Activated T-cell treated with anti-CD3 and anti-CD28 coated beads, Interleukin-2, amount 50 U/mL, for 4 hours (primary cell): ENCODE measurements at places on chromosomes 6 and 20.

GRCh38 chr6:75102301-75102700 is 103.6 kb downstream of the COL12A1 start:
- no peak for DNase-seq

DNA sequence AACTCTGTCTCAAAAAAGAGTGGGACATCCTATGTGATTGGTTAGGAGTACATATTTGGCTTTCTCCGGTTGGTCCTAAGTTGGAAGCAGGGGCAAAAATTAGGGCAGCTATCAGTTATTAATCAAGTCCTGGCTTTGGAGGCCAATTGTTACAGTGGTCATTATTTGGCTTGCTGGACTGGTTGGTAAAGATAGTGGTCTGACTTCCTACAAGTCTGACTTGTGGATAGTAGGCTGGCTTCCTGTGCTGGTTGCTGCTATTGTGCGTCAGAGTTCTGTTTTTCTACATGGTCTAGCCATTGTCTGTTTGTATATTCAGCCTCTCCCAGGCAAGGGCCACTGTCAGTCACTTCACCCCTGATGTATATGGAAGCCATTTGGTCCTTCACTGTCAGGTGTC is 7.0 kb downstream of the ACOT8 start:
- DNase-seq, result no peak

- peak; percentile 70 for DNase-seq
Observed at GRCh38 chr6:14144678-14145113, 27.1 kb downstream of the CD83 start.

GRCh38 chr6:43744491-43744890 is 25.5 kb upstream of the VEGFA start:
- DNase-seq, result no peak

DNA sequence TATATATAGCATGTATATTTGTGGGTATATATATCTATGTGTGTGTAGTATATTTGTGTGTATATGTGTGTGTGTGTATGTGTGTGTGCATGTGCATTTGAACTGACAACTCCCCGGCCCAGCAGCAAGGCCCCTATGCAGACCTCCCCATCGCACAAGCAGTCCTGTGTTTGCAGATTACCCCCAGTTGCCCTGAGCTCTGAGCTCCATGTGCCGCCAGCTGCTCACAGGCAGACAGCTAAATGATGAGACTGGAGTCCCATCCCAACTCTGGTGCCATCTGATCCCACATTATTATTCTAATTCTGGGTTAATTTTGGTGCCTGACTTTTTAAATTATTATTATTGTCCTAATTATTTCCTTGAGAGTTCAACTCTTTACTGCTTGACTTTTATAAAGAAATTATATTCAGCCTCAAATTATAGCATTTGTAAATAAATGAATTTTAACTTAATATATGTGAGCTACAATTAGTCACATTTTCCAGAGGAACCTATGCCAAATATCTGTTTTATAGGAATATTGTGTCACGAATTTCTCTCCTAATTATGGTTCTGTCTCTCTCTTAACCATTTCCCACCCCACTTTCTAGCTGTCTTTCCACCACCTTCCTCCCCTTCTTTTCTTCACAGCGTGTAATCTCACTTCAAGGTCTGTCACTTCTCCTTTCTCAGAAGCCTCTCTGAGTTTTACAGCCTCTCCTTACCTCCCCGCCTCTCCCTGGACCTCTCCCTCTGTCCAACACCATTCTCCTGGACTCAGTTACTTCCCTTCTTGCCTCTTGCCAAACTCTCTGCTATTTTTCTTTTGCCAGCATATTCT is 90.6 kb upstream of the SYNDIG1 start:
- DNase-seq, result no peak

- no peak for DNase-seq
Observed at GRCh38 chr6:140811642-140812041, 1321.1 kb upstream of the GJE1 start.

DNA sequence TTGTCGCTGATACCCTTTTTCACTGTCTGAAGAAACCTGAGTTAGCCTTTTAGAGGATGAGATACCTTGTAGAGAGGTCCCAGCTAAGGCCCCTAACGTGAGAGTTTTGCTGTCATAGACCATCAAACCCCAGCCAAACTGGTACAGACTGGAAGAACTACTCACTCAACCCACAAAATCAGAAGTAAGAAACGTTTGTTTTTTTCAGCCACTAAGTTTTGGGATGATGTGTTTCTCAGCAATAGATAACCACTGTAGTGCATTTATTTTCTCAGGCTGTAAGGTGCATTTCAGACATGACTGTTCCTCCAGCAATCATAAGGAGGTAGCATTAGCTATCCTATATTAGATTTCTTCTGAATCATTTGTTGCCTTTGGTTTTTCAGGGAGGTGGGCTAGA is 407.3 kb upstream of the FLRT3 start:
- no peak for DNase-seq

- DNase-seq, result peak; percentile 68
Observed at GRCh38 chr20:49610691-49611538, 43.0 kb upstream of the PTGIS start.

GRCh38 chr6:46056906-46057529 is 41.4 kb upstream of the CLIC5 start:
- DNase-seq, result no peak

DNA sequence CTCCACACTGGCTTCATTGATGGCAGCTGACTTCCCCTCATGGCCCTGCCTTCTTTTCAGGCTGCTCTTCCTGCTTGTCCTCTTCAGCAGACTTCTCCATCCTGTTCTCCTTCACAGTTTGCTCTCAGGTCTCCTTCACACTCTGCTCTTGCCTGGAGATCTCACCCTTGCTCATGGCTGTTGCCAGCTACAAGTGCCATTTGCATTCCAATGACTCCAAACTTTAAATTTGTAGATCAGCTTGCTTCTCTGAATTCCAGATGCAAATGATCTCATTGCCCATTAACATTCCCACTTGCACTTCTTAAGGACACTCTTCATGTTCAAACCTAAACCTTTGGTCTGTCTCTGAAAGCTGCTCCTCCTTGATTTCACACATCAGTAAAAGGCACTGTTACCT is 343.0 kb downstream of the QKI start:
- DNase-seq, result no peak

DNA sequence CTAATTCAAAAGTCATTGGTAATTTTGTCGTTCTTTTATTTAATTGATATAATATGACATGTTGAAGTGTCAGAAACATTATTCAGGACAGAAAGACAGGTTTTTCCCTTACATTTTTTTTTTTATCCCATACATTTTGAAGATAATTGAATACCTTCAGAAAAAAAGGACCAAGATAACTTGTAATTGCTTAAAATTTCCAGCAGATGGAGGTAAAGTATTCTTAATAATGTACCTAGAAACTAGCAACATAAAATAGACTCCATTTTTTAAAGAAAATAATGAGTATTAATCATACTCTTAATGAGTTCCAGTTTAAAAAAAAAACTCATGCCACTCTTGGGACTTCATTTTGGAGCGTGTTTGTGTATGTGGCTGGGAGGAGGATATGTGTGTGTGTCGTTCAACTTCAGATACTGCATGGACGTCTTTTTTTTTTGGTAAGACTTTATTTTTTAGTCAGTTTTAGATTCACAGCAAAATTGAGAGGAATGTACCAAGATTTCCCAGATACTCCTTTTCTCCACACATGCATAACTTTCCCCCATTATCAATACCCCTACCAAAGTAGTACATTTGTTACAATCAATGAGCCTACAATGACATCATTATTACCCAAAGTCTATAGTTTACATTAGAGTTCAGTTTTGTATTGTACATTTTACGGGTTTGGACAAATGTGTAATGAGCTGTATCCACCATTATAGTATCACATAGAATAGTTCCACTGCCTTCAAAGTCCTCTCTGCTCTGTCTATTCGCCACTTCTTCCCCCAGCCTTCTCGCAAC is 79.4 kb downstream of the ROS1 start:
- no peak for DNase-seq

DNA sequence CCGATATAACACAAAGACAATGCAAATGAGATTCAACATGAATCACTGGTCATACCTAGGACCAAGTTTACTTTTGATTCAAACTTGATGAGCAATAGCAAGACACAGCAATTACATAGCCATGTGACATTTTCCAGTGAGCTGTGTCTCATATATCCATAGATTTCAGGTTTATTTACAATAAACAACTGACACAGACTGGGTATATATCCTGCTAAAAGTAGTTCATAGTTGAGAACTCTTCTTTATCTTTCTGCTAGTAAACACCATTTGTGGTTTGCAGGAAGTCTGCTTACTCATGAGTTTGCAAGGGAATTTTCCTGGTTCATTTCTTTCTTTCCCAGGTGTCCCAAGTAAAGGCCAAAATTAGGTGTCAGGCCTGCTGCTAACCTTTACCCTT is 343.4 kb downstream of the KIF16B start:
- DNase-seq, result no peak

DNA sequence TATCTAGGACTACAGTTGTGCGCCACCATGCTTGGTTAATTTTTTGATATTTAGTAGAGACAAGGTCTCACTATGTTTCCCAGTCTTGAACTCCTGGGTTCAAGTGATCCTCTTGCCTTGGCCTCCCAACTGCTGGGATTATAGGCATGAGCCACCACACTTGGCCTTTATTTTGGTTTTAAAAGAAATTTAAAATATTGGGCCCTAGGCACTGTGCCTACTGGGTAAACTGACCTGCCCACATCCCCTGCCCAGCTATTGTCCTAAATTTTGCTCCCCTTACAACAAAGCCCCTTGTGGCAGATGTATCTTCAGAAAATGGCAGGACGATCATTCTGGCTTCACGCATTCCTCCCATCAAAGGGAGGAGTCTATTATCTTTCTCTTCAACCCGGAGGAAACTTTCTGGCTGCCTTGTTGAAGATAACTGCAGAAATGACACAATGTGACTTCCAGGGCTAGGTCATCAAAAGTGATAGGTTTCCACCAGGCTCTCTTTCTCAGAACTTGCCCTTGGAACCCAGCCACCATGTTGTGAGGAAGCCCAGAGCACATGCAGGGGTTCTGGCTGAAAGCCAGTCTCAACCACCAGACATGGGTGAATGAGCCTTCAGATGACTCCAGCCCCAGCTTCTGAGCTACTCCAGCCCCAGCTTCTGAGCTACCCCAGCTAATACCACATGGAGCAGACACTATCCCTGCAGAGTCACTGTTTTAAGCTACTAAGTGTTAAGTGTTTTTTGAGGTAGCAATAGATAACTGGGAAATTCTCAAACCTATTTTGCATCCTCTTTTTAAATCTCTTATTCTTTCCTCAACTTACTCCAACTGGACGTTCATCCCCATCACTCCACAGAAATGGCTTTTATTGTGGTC is 4.6 kb upstream of the GUCA1B start:
- DNase-seq, result no peak

GRCh38 chr6:36829919-36830544 is 9.2 kb downstream of the CPNE5 start:
- DNase-seq, result no peak

- DNase-seq, result no peak
Observed at GRCh38 chr6:17917837-17918763, 69.3 kb downstream of the KIF13A start.

GRCh38 chr6:5729080-5729434 is 277.7 kb downstream of the NRN1 start:
- DNase-seq, result no peak

GRCh38 chr6:117232196-117232595 is 33.2 kb upstream of the VGLL2 start:
- no peak for DNase-seq

- DNase-seq, result no peak
Observed at GRCh38 chr6:77178821-77179220, 284.5 kb downstream of the HTR1B start.

DNA sequence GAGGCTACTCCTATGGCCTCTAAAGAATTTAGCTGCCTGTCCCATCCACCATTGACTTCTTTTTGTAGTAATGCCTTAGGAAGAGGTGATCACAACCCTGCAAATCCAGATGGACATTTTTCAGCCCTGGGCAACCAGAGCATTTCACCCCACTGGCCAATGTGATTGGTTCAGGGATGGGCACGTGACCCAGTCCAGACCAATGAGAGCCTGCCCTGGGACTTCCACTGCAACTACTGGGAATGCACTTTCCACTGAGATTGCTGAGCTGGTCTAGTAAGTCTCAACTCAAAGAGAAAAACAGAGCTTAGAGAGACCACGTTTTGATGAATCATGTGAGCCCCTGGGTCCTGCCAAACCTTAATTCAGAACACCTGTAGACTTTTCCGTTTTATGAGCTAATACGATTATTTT is 8.9 kb upstream of the UBE2V1 start:
- no peak for DNase-seq

DNA sequence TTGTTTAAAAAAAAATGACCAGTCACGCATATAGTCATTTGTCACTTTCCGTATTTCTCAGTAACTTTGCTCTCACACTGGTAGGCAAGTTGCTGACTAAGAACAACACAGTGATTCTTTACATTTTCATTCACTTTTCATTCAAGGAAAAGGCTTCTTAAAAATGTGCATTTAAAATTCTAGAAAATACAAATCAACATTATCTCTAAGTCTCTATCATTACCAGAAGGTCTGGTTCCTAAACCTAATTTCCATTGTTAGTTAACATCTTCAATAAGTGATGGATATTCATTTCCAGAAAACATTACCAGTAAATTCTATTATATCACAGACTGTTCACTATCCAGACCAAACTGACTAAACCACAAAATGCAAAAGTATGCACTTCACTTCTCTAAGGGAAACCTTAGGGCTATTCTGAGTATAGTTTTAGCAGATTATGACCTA is 115.3 kb downstream of the AHI1 start:
- DNase-seq, result no peak

GRCh38 chr6:3315841-3316240 is 57.1 kb downstream of the PSMG4 start:
- no peak for DNase-seq

- no peak for DNase-seq
Observed at GRCh38 chr6:14885498-14885897, 360.4 kb upstream of the JARID2 start.

DNA sequence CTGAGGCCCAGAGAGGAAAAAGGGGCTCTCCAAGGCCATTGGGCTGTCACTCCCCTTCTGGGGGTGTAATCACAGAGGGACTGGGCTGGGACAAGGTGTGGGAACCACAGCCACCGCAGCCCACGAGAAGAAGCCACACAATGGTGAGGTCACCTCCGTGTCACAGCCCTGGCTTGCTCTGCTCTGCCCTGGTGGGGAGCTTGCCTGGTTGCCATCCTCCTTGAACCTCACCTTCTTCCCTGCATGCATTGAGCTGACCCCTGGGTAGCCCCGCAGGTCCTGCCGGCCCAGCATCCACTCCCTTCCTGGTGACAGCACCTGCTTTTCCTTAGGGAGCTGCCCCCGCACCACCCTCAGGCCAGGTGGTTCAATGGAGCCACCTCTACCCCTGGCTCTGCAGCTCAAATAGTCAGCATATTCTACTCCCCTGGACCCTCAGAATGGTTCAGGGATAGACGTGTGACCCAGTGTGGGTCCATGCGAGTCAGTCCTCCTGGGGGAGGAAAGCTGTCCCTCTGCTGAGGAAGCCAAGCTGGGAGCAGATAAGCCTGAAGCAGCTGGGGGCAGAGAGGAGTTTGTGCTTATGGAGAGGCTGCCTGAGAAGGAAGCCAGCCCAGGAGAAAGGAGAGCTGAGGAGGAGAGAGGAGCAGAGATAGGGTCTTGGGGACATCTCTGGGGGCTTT is 21.3 kb downstream of the RBM38 start:
- DNase-seq, result no peak

GRCh38 chr20:24643731-24644626 is 174.6 kb downstream of the SYNDIG1 start:
- DNase-seq, result no peak

GRCh38 chr20:19423900-19424620 is 211.6 kb downstream of the SLC24A3 start:
- no peak for DNase-seq

GRCh38 chr6:113489952-113490746 is 367.0 kb upstream of the MARCKS start:
- no peak for DNase-seq
